Femur (tissue), 1 donor: ENCODE measurements at places on chromosomes 2 and 18.

- DNase-seq: peak; percentile 53
Observed at GRCh38 chr18:12882453-12883371, 1.3 kb downstream of the PTPN2 start.

GRCh38 chr2:24009680-24010476, at the start of gene MFSD2B:
TSS of gene MFSD2B (plus strand) at chr2:24010085. CDS start at chr2:24010097, 12 bp downstream.
- no peak for DNase-seq

GRCh38 chr2:16441431-16441830, 224.2 kb downstream of the CYRIA start:
- no peak for DNase-seq

GRCh38 chr18:57738078-57738477, 65.0 kb downstream of the ATP8B1 start:
- no peak for DNase-seq
